ENCODE measurements at places on chromosomes 12 and 14.

DNA sequence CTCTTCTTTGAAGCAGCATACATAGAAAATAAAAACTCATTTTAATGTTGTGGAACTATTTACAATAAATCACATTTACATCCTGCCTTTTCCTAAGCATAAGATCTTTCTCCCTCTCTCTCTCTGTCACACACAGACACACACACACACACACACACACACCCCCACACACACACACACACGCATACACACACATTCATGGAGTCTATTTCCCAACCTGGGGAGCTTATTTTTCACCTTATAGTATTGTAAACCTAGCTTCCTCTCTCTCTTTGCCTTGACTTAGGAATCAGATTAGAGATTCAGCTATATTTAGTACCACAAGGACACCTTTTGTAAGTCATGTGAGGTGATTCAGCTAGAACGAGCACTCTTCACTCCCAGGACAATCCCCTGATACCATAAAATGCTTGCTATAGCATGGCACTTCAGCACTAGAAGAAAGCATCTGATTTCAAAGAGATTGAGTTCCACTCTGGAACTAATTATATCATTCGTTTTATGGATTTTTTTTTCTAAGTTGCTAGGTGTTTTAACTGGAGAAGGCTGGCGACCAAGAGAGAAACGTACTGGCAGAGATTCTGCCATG, 23.6 kb downstream of the TMEM30B start:
- H3K36me3 ChIP-seq, result no peaks in the 10 kb centered on the region
- DNase-seq, result no peak
- H3K27ac ChIP-seq, result no peak overlapping the region
- H3K4me1 ChIP-seq, result no peaks in the 10 kb centered on the region

GRCh38 chr12:98870504-98870903, 225.4 kb downstream of the APAF1 start:
- H3K4me3 ChIP-seq, result no peak overlapping the region
- no peaks in the 10 kb centered on the region for H3K27me3 ChIP-seq
- H3K4me1 ChIP-seq, result peaks cover 5% of the 10 kb centered on the region
- no peaks in the 10 kb centered on the region for H3K36me3 ChIP-seq
- DNase-seq, result no peak

- no peaks in the 10 kb centered on the region for H3K4me1 ChIP-seq
- H3K27me3 ChIP-seq, result no peaks in the 10 kb centered on the region
- H3K36me3 ChIP-seq, result no peaks in the 10 kb centered on the region
- DNase-seq, result no peak
Observed at GRCh38 chr12:92571169-92571568, 131.6 kb upstream of the PLEKHG7 start.

DNA sequence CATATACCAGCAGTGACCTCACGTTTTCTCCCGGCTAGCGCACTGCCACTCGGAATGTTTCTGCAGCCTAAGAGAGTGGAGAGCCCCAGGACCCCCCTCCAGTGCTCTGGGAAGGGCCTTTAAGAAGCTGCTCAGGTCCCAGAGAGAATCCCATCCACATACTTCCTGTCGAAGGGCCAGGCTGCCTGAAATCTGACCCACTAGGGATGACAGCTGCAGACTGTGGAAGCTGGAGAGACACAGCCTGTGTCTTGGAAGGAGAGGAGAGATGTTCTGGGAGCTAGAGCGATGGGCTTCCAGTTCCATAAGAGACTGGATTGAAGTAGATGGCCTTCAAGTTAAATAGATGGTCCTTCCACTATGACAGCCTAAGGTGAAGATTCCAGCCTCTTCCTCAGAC, 54.4 kb downstream of the IQSEC3 start:
- no peak overlapping the region for H3K4me3 ChIP-seq
- no peaks in the 10 kb centered on the region for H3K4me1 ChIP-seq
- no peaks in the 10 kb centered on the region for H3K36me3 ChIP-seq
- H3K27me3 ChIP-seq, result no peaks in the 10 kb centered on the region
- DNase-seq, result no peak
- no peak overlapping the region for H3K27ac ChIP-seq

DNA sequence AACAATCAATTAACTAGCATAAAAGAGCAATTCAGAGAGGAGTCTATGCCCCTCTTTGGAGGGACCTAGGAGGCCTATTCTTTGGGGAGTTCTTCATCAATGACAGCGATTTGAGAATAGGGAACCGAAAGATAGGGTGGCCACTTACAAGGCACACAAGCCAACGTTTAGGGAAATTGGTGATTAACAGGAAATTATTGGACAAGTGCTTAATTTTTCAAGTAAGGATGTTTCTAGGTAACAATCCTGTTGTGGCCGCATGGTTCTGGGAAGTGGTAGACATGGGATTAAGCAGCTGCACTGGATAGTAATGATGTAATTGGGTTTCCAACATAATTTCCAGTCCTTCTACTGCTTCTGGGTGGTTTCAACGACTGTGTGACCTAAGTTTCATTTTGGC, 83.2 kb downstream of the HMGA2 start:
- no peaks in the 10 kb centered on the region for H3K27me3 ChIP-seq
- H3K4me3 ChIP-seq, result no peak overlapping the region
- H3K4me1 ChIP-seq, result peaks cover 4% of the 10 kb centered on the region
- no peak overlapping the region for H3K27ac ChIP-seq

GRCh38 chr12:94290353-94290752, 142.0 kb downstream of the PLXNC1 start:
- no peaks in the 10 kb centered on the region for H3K27me3 ChIP-seq
- H3K27ac ChIP-seq, result no peak overlapping the region
- DNase-seq, result peak; percentile 49
- H3K36me3 ChIP-seq, result no peaks in the 10 kb centered on the region

- H3K36me3 ChIP-seq, result no peaks in the 10 kb centered on the region
- no peak for DNase-seq
- no peaks in the 10 kb centered on the region for H3K4me1 ChIP-seq
- H3K27me3 ChIP-seq, result no peaks in the 10 kb centered on the region
Observed at GRCh38 chr14:60865378-60866127, 115.3 kb downstream of the TRMT5 start.

DNA sequence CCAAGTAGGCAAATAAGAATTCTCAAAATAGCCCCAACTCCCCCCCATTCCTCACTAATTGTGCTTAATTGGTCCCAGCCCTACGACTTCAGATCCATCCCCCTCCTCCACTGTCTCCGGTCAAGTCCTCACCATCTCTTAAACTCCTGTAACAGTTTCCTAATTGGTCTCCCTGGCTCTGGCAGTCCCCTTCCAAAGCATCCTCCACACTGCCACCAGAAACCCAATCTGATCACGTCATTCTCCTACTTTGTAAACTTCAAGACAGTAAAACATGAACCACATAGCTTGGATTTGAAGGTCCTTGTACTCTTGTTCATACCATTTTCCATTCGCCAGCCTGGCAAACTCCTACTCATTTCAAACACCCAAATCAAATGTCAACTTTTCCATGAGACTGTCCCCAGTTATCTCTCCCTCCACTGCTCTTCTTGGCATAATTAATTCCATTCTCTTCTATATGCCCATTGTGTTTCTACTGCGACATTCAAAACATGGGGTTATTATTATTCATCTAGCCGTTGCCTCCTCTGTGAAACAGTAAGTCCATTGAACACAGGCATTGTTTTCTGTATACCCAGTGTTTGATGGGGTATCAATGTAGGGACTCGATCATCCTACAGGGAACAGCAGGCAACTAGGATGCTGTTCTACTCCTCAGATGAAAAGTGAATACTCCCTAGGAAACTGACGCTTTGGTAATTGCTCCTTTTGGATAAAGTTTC, 104.6 kb downstream of the EGLN3 start:
- no peak overlapping the region for H3K4me3 ChIP-seq
- H3K27ac ChIP-seq, result no peak overlapping the region
- H3K27me3 ChIP-seq, result no peaks in the 10 kb centered on the region
- H3K4me1 ChIP-seq, result peaks cover 4% of the 10 kb centered on the region

Measured in H1 (cell line).